ENCODE measurements at places on chromosomes 11 and 22.

GRCh38 chr22:49521787-49522224, 305.9 kb downstream of the BRD1 start:
- DNase-seq: no peak

- DNase-seq: no peak
These were observed 80.3 kb upstream of the SHISAL1 start for GRCh38 chr22:44393066-44393465.

GRCh38 chr11:103433386-103434072, 324.3 kb downstream of the DYNC2H1 start:
- no peak for DNase-seq

DNA sequence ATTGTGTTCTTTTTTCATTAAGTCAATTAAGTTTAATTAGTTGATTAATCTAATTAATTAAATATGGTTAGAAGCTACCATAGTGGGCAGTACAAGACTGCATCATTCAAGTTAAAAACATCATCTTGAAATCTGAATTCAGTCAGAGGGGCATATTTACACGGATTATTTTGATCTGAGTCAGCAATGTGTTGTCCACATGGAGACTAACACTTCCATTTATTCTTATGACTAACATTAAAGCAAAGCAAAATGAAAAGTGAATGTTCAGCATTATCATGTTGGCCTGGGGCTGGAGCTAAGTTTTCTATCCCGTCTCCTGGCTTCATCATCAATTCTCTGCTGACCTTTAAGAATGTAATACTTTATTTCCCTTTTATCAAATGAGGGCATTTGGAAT, 17.3 kb downstream of the FLI1 start:
- no peak for DNase-seq

DNA sequence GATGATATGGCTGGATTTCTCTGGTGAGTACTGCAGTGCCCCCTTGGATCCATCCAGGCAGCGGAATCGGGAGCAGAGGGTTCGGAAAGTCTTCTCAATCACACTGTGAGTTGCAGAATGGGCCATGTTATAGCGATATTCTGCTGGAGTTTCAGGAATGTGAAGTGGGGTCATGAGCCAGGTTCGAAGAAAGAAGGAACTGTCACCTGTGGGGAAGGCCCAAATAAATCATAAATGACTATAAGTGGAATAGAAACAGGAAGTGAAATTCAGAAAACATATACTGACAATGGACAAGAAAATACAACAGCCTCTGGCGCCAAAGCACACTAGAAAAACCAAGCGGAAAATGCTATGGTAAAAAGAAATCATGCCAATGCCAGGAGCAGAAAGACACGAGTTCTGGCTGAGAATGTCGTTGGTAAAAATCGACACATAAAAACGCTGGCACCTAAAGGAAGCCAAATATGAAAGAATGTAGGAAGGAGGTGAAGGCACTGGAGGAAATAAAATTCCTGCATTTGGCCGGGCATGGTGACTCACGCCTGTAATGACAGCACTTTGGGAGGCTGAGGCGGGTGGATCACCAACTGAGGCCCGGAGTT, 10.0 kb upstream of the AMBRA1 start:
- no peak for DNase-seq

DNA sequence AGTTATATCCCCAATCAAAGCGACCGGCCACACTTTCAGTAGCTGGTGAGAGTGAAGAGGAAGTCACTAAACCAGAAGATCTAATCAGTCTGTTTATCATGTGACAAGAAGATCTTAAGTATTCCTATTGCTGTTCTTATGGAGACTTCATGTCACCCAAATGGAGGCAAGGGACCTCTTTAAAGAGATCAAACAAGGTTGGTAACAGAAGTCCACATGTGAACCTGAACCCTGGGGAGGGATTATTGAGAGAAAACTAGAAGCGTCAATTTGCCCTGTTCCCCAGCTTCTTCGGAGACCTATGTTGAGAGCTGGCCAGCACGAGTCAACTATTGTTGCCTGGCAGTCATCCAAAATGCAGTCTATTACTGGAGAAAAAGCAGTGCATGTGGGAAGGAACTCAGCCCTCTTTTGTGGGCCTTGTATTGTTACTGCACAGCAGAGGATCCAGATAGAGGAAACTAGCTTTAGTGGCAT, 76.9 kb upstream of the CTSC start:
- no peak for DNase-seq

GRCh38 chr11:105673089-105673488, 63.2 kb downstream of the GRIA4 start:
- no peak for DNase-seq

GRCh38 chr11:35711173-35711910, 48.8 kb downstream of the TRIM44 start:
- DNase-seq: no peak

DNA sequence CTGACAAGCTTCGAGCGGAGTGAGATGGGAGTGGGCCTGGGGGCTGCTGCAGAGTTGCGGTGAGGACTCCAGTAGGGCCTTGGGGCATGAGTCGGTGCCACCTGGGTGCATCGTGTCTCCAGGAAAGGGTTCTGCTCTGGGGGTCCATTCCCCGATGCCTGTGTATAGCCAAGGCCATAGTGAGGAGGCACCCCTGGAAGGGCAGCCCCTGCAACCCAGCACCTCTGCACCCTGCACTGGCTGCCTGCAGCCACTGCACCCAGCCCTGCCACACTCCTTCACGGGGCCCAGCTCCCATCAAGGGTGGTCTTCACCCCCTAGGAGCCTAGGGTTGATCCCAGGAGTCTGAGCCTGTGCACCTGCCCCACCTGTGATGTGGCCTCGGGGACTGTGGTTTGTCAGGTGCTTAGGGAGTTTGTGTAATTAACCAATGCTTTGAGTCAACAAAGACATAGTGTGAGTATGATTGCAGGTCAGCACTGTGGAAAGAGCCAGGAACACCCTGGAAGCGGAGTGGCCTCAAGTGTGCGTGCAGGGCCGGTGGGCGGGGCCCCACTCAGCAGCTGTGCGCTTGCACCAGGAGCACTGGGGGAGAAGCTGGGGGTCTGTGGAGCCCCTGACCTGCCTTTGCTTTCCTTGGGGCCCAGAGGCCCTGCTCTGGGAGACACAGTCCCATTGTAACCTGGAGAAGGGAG, 1299.3 kb downstream of the BRD1 start:
- DNase-seq: no peak

GRCh38 chr22:35777335-35777975, 59.8 kb downstream of the APOL5 start:
- DNase-seq: no peak

DNA sequence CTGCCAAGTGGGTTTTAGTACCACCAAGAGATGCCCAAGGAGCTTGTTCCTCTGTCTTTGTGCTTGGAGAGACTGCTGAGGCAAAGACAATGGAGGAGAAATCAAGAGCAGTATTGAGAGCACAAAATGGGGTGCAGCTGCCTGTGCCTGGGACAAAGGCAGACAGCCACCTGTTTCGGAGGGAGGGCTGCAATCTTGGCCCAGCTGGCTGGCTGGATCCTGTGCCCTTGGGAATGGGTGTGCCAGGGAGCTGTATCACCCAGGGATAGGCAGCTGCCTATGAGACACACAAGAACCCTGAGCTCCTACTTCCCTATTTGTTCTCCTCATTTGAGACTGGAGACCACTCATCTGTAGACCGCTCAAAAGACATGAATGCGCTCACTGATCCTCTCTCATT, 23.3 kb upstream of the CHRM4 start:
- no peak for DNase-seq

DNA sequence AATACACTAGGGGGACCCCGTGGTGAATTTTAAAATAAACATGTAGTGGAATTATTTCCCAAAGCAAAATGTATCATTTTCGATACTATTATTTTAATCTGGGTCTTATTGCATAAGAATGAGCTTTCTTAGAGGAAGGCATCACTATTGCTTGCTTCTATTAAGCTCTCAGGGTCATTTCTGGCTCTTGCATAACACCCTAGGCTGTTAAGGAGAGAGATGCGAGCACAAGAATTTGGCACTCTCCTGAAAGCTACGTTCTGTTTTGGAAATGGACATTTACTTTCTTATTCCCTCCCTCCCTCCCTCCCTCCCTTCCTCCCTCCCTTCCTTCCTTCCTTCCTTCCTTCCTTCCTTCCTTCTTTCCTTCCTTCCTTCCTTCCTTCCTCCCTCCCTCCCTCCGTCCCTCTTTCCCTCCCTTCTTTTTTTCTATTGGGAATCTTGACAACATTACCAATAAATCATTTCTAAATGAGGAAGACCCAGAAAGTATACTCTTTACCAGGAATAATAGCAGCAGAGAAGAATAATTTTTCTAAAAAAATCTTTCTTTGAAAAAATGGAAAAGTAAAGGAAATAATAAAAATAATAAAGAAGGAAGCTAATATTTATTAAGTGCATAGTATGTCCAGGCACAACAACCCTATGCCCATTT, 83.6 kb upstream of the BDNF start:
- no peak for DNase-seq

GRCh38 chr11:94272738-94273313, 31.6 kb upstream of the IZUMO1R start:
- no peak for DNase-seq

DNA sequence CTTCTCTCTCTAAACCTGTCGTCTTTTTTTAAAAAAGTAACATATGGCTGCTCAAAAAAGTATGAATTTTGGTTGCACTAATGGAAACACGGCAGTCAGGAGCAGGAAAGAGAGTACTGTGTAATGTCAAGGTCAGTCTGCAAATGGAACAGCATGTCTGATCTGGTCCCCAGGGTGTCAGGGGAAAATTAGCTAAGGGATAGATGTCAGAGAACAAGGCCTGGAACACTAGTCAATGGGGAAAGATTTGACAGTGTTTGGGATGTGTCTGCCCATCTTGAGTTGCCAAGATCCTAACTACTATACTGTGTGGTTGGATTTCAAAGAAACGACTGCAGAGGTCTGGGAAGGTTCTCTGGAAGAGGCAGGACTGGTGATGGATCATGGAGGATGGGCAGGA, 65.7 kb upstream of the PHOX2A start:
- no peak for DNase-seq

DNA sequence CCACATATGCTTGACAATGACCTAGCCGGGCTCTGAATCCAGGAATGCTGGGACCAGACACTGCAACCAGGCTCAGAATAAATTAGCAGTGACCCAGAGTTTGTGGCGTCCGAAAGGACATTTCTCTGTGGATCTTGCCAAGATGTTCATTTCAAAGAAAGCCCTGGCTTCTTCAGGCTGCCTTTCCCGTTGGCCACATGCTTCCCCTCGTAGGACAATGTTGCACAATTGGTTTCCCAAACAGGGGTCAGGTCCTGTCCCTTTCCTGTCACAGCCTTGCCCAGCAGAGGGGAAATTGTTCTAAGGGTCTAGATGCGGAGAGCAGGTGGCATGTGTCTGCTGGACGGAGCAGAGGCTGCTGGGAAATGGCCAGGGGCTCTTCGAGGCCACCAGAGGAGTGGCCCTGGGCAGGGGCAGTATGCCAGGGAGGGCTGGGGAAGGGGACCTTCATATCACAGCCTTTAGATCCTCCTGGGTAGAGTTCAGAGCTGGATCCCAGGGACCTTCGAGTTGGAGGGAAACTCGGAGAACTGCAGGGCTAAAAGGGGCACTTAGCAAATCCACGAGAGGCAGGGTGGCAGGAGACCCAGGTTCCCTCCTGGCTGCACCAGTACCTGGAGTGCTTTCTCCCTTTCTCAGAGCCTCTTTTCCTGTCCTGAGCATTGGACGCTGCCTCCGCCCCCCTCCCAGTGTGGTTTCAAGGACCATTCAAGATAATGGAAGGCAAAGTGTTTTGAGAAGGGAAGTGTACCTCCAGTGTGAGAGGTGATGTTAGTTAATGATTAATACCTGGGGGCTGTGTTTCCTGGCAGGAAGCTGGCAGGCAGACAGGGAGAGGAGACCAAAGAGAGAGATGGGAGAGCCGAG, 42.3 kb downstream of the C11orf96 start:
- no peak for DNase-seq

GRCh38 chr11:33125025-33125424, 36.3 kb downstream of the CSTF3 start:
- no peak for DNase-seq

- no peak for DNase-seq
These were observed 230.5 kb downstream of the MIAT start for GRCh38 chr22:26887916-26888315.

DNA sequence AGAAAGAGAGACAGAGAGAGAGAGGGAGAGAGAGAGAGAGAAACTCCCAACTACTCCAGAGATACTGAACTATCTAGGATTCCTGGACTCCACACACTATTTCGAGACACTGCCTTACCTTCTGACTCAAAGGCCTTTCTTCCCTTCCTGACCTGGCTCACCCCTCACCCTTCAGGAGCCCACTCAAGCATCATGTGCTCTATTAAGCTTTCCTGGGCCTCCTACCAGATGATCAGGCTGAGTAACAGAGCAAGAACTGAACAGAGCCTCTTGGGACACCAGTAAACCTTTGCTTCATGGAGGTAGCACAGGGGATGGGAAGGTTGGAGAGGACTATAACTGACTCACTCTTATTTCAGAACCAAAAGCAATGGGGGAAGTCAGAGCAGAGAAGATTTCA, 31.4 kb downstream of the PLEKHA7 start:
- no peak for DNase-seq

DNA sequence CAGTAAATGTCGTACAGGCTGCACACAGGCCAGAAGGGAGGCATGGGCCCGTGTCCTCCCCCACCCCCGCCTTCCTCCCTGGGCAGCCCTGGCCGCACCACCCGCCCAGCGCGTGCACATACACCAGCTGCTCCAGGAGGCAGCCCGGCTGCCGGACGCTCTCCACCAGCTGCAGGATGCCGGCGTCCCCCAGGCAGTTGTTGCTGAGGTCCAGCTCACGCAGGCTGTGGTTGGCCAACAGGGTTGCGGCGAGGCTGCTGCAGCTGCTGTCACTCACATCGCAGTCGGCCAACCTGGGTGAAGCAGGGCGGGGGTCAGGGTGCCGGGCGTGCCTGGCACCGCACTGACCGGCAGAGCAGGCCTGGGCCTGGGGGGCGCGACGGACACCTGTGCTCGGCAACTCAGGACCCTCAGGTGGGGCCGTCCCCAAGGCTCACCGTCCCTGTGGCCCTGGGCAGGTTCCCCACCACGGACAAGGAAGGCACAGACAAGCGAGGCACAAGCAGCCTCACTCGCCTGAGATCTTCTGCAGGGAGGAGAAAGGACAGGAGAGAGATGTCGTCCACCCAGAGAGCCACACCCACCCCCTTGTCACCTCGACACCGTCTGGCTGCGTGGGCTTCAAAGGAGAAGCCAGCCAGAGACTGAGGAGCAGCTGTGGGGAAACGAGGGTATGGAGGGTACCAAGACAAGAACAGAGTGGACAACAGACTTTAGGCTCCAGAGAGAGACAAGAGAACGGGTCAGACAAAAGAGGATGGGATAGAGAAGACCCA, 12.1 kb downstream of the RNH1 start:
- DNase-seq: no peak

DNA sequence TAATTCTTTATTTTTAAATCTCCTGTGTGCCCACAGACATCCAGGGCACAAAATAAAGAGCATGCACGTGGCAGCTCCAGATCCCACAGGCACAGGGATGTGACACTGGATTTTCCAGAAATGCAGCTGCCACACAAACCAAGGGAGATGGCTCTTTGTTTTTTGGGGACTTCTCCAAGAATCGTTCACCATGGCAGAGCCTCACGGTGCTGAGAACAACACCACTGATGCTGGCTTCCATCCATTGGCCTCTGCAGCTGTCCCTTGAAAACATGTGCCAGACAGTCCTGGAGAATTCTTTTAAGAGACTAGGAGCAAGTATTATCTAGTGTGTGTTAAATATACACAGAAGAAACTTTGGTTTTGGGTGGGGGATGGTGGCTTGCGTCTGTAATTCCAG, 108.4 kb upstream of the SLC22A12 start:
- DNase-seq: no peak
